Prostate gland (tissue), 2 donors: ENCODE measurements at places on chromosomes 5 and 9.

DNA sequence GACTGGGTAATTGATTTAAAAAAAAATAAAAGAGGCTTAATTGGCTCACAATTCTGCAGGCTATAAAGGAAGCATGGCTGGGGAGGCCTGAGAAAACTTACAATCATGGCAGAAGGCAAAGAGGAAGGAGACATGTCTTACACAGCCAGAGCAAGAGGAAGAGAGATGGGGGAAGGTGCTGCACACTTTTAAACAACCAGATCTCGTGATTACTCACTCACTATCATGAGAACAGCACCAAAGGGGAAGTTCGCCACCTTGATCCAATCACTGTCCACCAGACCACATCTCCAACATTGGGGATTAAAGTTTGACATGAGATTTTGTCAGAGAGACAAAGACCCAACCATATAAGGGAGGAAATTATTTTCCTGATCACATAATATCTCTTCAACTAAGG is 138.8 kb upstream of the NR4A3 start:
- DNase-seq, result no peak

- DNase-seq, result no peak
Observed at GRCh38 chr5:154784856-154785255, 29.7 kb downstream of the LARP1 start.

DNA sequence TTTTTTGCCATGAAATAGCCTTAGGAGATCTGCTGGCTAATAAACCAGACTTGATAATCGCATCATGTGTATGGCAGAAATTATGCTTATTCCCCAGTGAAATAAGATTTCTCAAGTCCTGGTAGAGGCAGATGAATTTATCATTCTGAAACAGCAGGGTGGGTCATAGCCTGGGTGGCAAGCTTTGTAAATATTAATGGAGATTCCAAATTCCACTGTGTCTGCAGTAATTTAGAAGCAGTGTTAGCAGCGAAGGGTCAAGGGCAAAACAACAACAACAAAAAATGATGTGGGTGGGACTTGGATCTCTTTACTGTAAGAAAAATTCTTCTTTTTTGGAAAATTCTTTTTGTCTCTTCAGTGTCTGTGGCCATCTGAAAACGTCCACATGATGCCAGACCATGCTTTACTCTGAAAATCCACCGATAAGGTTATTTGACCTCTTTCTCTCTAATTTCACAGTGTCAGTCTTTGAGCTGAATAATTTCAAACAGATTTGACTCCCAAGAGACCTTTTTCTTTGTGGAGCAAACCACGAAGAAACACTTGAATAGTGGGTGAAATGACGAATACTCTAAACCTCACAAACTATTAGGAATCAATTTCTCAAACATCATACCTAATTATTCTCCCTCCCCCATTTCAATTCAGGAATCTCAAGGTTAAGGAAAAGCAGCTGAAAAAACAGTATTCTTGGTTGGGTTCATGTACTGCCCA is 106.0 kb upstream of the RPS23 start:
- DNase-seq, result no peak

- no peak for DNase-seq
Observed at GRCh38 chr5:11422342-11422741, 481.9 kb downstream of the CTNND2 start.

- no peak for DNase-seq
Observed at GRCh38 chr5:157456301-157456700, 3.7 kb upstream of the NIPAL4 start.

GRCh38 chr5:35681911-35682310 is 64.2 kb downstream of the SPEF2 start:
- DNase-seq, result no peak

GRCh38 chr5:36173426-36173825 is 21.5 kb downstream of the SKP2 start:
- DNase-seq, result no peak

DNA sequence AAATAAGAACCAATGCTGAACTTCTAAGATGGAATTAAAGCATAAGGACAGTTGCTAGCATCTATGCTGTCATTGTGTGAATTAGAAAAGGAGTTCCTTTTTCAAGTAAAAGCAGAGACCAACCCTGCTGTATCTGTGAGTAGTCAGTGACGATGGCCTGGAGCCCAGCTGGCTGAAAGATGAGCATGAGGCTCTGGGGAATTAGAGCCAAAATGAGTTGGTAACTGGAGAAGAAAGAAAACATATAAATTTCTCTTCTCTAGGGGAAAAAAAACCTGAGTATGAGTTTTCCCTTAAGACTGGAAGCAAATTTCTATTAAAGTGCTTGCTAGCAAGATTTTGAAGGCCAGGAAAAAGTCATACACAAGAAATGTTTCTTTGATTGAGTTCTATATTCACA is 1.6 kb upstream of the SPZ1 start:
- no peak for DNase-seq
